ENCODE measurements at places on chromosomes 3 and 15. TPM values are rescaled to one million over a fixed set of nuclear protein-coding genes. Genes with fewer than 3 reads are reported as not detected.

Gene SPSB4
- total RNA-seq = not detected

Gene HDDC3
- 28.3 TPM for total RNA-seq

Gene RHCG
- not detected for total RNA-seq

Gene ZNF502
- 0.59 TPM for total RNA-seq

Gene DUOX2
- total RNA-seq = not detected

Gene SENP8
- 1.3 TPM for total RNA-seq

Gene ANKUB1
- total RNA-seq = not detected

Gene UNC45A
- total RNA-seq = 63.8 TPM

Gene GABRB3
- total RNA-seq = not detected

Gene ATP13A5
- not detected for total RNA-seq

Gene CYP11A1
- not detected for total RNA-seq

Gene CXCR6
- 10.3 TPM for total RNA-seq

Gene BLOC1S6
- 36.3 TPM for total RNA-seq

Gene CDHR4
- not detected for total RNA-seq

Gene ZNF620
- total RNA-seq = 6.9 TPM

Gene NRG4
- not detected for total RNA-seq

Gene FRMD4B
- total RNA-seq = 19.9 TPM

Gene CTXN2
- 0.05 TPM for total RNA-seq

Gene CHRD
- total RNA-seq = not detected

Gene RTP1
- total RNA-seq = not detected

Gene C3orf52
- total RNA-seq = 9.0 TPM

Gene GPR176
- total RNA-seq = not detected

Gene ABCC5
- 17.7 TPM for total RNA-seq

Gene IL16
- total RNA-seq = 199 TPM

Gene TMCO5A
- total RNA-seq = not detected

Gene BFSP2
- total RNA-seq = 1.0 TPM

Gene ZPLD1
- total RNA-seq = not detected

Gene CA12
- total RNA-seq = not detected

Gene LRRC15
- not detected for total RNA-seq

Gene ACAA1
- 92.4 TPM for total RNA-seq

Gene SUCNR1
- not detected for total RNA-seq

Gene DGKG
- not detected for total RNA-seq

Gene CCDC54
- not detected for total RNA-seq

Gene SENP5
- total RNA-seq = 41.1 TPM

Gene CYP1A1
- total RNA-seq = 1.0 TPM

Gene KLF15
- not detected for total RNA-seq

Gene CCR3
- 0.16 TPM for total RNA-seq

All from T-helper 2 cell treated with Interferon-gamma antibody and Interleukin-4, amounts not matched to agents 100 ng/mL and 5 ng/mL, for 36 hours (primary cell).